Dermis microvascular lymphatic vessel endothelial cell (primary cell): ENCODE measurements at places on chromosomes 5 and 9. TPM values are rescaled to one million over a fixed set of nuclear protein-coding genes. Genes with fewer than 3 reads are reported as not detected.

Gene IFNW1
- not detected in 2 replicates for total RNA-seq

GRCh38 chr5:151345808-151346478 lies 1.4 kb downstream of the SLC36A2 start:
- no peak for DNase-seq

DNA sequence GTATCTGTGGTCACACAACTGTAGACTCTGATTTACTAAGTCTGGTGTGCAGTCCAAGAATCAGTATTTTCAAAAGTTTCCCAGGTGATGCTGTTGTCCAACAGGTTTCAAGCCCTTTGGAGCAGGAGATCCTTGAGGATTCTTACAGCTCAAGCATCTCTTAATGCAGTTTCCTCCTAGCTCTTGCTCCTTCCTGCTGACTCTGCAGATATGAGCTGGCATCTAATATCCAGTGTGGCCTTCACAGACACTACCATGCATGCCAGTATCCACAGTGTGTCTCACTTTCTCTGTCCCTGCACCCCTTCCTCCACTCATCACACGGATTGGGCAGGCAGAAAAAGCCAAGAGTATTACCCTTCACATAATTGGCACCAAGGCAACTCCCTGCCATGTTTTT lies 182.2 kb upstream of the TNC start:
- no peak for DNase-seq

DNA sequence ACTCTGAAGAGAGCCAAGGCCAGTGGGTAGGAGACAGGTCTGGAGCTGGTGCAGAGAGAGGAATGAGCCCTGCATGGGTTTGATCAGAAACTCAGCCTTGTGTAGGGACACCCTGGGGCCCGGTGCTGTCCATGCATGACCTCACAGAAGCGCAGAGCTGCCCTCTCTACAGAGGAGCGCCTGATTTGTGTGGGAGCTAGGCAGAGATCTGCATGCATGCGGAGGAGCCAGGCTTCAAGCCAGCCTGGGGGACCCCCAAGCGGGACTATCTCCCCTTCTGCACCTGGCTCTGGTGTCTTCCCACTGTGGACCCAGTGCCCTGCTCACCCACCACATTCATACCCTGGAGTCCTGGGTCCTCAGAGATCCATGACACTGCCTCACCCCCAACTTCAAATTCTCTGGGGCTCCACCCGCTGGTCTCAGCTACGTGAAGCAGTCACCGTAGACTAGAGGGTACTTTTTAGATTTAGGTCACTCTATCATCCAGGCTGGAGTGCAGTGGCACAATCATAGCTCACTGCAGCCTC lies 2.6 kb upstream of the LCN2 start:
- DNase-seq = no peak

DNA sequence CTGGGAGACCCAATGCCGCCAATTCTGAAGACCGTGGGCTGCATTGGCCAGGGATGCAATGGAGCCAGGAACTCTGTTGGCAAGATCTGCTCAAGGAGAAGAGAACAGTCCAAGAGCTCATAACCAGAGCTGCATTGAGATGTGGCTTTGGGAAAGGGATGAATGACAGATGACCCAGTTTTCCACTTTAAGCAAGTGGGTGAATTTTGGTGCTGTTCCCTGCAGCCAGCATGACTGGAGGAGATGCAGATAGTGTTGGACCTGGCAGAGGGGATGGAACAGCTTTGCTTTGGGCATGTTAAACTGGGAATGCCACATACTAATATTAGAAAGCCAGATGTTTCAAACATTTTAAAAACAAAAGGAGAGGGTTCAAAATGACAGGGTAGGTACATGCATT lies 143.1 kb downstream of the FSTL4 start:
- DNase-seq = no peak

DNA sequence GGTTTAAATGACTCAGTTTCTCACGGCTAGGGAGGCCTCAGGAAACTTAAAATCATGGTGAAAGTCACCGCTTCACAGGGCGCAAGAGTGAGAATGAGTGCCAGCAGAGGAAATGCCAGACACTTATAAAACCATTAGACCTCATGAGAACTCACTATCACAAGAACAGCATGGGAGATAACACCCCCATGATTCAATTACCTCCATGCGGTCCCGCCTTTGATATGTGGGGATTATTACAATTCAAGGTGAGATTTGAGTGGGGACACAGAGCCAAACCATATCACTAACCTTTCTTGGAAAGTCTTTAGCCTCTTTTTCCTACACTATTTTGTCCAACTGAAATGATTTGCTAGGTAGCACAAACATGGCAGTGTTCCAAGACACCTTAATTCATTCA lies 533.9 kb upstream of the NUDT12 start:
- no peak for DNase-seq
